ENCODE measurements at places on chromosomes 6 and 20.

GRCh38 chr20:10855778-10856177 is 182.0 kb upstream of the JAG1 start:
- DNase-seq, result no peak

- no peak for DNase-seq
These were observed 25.5 kb downstream of the QKI start for GRCh38 chr6:163439997-163440396.

DNA sequence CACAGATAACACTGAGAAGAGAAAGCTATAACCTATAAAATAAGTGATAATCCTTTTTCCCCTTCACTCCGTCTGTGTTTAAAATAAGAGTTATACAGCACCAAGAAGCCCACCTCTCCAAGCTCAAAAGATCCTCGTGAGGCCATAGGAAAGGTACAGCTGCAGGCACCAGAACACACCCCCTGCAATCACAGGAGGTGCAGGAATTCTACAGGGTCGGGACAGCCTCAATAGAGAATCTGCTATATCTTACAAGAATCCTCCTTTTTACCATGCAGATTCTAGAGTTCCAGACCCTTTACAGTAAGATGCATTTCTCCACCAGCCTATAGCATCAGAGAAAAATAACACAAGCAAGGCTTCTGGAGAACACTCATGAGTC is 5.0 kb upstream of the ADGRF1 start:
- DNase-seq, result no peak

- no peak for DNase-seq
These were observed 37.9 kb upstream of the KCNK16 start for GRCh38 chr6:39360378-39360777.

- peak; percentile 20 for DNase-seq
These were observed 50.0 kb downstream of the ADAT2 start for GRCh38 chr6:143400258-143401067.

DNA sequence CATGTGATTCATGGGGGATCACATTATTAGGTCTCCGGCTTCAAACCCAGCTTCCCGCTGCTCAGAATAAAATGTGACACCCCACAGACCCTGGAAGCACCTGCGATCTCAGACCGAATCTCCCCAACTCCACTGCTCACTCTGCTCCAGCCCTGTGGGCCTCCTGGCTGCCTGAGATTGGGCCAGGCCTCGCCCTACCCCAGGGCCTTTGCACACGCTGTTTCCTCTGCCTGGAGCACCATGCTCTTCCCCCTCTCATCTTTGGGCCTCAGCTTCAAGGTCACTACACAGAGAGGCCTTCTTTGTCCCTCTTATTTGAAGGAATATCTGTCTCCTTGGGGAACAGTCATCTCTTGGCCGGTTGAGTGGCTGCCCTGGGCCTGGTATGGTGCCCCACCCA is 48.8 kb downstream of the RBM38 start:
- DNase-seq, result no peak

DNA sequence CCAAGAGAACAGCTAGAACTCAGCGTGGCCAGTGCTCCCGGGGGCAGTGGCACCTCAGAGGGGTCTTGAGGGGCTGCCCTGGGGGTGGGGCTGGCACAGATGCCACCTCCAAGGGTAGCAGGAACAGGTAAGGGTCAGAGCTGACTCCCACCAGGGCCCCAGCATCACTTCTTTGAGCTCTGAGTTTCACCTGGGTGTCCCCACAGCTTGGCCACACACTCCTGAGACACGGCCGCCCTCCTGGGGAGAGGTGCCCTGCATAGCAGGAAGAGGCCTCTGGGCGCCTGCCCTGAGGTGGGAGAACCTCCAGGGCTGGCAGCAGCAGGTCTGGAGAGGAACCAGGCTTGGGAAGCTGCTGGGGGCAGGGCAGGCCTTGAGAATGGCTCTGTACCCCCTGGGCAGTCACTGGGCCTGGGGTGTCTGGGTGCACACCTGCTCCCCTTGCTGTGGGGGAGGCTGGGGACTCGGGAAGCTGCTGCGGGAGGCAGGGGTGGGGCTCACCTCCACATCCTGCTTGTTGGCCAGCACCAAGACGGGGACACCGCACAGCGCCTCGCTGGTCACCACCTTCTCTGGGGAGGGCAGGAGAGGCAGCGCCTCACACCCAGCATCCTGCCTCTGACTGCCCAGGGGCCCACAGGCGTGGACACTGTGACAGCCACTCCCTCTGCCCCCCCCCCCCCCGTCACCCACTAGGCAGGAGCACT is 5.0 kb downstream of the TNFRSF6B start:
- DNase-seq, result no peak

- peak; percentile 16 for DNase-seq
These were observed 3.5 kb upstream of the LTA start for GRCh38 chr6:31568537-31568961.

GRCh38 chr6:1382331-1382882 is 7.0 kb upstream of the FOXF2 start:
- no peak for DNase-seq

DNA sequence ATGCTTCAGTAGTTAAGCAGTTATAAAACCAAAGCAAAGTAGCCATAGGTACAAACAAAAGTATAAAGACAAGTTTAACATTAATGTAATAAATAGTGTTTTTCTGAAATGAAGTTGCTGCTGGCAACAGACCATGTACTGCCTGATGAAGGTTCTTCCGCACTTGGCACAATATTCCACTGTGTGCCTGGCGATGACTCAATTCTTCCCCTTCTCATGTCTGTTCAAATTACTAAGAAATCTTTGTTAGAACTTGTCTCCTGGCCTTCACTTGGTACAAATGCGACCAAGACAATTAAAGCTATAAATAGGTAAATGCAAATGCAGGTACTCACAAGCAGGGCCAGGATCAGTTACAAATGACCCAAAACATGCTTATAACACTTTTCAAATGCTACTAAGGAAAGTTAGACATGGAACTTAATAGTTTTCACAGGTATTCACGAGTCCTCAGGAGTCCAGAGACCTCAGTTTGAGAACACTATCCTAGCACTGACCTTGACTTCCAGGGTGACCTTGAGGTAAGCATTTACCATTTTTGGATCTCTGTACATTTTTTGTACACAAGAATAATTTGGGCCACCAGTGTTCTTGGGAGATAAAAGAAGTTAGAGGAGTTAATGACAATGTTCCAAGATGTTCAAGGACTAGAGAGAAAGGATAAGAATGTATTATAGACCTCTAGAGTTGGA is 8.1 kb upstream of the DDR1 start:
- no peak for DNase-seq

DNA sequence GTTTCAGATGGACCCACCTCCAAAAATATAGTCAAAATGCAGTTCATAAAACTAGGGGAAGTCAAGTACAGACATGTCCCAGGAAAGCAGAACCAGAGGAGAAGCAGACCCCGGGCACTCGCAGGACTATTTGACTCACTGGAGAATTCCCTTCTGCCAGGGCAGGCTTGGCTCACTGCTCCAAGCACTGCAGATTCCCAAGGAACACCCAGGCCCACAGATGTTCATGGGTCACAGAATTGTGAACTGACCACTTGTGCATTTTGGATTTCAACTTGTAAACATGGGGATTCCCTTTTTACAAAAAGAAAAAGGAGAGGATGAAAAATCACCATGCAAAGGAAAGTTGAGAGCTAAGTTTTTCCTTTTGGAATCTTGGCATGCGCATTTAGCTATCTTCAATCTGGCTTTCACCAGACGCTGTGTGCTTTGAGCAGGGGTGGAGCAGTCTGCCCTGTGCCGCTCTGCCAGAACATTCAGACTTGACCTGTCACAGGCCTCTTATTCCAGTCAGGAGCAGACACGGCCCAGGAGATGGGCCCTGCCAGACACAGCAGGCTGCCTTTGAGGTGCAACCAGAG is 237.5 kb upstream of the TAB2 start:
- peak; percentile 38 for DNase-seq

GRCh38 chr20:36919715-36920333 is 31.7 kb downstream of the SAMHD1 start:
- peak; percentile 70 for DNase-seq

DNA sequence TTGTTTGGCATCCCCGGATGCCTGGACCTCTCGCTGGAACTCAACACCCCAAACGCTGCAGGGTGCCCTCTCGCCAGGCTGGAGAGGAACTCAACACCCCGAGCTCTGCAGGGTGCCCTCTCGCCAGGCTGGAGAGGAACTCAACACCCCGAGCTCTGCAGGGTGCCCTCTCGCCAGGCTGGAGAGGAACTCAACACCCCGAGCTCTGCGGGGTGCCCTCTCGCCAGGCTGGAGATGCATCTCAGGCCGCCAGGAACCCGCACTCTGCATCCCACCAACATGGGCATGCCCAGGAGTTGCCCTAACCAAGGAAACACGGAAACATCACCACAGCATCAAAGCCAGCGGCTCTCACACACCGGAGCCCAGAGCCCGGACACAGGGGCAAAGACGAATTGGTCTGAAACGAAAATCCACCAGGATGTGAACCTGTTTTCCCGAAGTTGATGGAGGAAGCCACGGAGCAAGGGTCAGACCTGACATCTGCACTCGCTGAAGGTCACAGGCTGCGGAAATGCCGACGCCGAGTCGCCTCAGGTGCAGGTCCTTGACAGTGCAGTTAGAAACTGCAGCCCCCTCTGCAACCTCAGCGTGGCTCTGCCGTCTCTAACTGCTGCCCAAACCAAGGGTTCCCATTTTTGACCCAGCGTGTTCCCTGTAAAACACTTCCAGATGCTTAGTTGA is 37.5 kb downstream of the DLL1 start:
- no peak for DNase-seq

- DNase-seq, result no peak
These were observed 111.8 kb downstream of the EDN3 start for GRCh38 chr20:59412181-59412580.

DNA sequence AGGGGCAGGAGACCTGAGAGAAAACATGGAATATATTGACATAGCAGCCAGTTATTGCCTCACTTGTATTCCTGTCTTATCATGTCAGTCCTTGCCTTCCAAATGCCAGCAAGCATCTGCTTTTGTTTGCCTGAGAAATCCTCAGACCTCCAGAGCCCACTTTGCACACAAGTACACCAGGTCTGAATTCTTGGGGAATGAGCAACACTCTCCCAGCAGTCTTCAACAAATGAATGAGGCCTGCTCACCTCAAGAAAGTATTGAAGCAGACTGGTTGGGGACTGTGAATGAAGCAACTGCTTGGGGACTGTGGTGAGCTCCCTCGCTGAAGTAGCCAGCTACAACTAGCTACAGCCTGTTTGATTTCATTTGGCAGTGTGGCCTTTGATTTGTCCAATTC is 172.8 kb upstream of the SPTLC3 start:
- DNase-seq, result no peak

GRCh38 chr20:64166721-64167615 is 2.7 kb downstream of the MYT1 start:
- no peak for DNase-seq

GRCh38 chr6:123925350-123925749 is 121.7 kb downstream of the NKAIN2 start:
- no peak for DNase-seq

GRCh38 chr6:21022343-21023107 is 488.3 kb downstream of the CDKAL1 start:
- DNase-seq, result no peak

DNA sequence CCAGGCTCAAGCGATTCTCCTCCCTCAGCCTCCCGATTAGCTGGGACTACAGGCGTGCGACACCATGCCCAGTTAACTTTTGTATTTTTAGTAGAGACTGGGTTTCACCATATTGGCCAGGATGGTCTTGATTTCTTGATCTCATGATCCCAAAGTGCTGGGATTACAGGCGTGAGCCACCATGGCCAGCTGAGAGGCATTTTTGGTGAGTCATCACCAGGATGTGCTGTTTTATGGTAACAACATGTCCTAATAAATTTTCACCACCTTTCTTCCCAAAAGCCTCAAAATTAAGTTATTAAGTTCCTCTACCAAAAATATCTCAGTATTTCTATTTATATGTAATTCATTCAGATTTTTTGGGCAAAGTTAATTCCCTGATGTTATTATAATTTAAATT is 53.5 kb downstream of the COL21A1 start:
- DNase-seq, result no peak

GRCh38 chr6:22940581-22941290 is 371.4 kb downstream of the HDGFL1 start:
- no peak for DNase-seq

GRCh38 chr20:56715902-56716519 is 86.9 kb downstream of the TFAP2C start:
- no peak for DNase-seq

DNA sequence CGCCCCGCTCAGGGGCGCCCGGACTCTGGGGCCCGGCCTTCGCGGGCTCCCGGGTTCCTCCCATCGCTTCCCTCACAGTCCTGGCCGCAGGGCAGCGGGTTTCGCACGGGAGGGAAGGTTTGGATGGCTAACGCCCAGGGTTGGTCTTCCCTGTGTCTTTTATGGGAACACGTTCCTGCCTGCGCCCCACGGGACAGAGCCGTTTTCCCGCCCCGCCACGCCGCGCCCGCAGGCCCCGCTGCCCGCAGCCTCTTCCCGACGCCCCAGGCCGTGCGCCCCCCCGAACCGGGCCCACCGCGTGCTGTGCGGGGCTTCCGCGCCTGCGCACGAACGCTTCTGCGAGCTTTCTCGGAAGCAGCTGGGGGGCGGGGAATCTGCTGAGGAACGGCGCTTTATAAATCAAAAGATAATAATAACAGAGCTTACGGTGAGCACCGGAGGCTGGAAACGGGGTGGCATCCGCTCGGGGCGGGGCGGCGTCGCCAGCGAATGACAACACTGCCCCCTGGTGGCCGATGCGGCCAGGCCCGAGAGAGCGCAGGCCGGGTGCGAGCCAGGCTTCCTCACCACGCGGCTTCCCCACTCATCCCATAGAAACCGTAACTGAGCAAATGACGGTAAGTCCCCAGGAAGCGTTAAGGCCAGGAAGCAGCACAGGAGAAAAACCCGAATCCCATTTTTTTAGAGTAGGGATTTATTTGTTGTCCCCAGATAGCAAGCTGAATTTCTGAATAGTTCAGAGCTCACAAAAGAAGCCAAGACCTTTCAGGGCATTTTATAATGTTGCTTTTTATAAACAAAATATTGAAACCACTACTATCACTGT is 116.4 kb downstream of the MYLK4 start:
- peak; percentile 56 for DNase-seq

- DNase-seq, result no peak
These were observed 208.3 kb downstream of the TMEM200A start for GRCh38 chr6:130574146-130574545.

- no peak for DNase-seq
These were observed 198.7 kb downstream of the MOXD1 start for GRCh38 chr6:132202574-132202973.

- no peak for DNase-seq
These were observed 98.0 kb downstream of the VEGFA start for GRCh38 chr6:43867996-43868395.

DNA sequence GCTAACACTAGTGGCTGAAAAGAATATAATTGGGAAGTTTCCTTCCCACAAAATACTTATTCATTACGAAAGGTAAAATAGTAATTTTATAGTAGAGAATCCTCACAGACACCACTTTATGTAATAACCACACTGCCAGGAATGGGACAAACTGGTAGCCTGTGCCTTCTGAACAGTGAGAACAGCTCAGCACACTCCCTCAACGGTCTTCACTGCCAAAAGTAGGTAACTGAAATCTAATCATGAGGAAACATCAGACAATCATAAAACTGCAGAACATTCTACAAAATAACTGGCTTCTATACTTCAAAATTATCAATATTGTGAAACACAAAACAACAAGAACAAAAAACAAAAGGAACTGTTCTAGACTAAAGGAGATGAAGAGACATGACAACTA is 44.1 kb downstream of the NUP153 start:
- no peak for DNase-seq

All from globus pallidus (tissue), 1 donor.